ENCODE measurements at places on chromosomes 6 and 20.

GRCh38 chr6:136333824-136334464 lies 44.3 kb upstream of the BCLAF1 start:
- H3K4me1 ChIP-seq, result no peaks in the 10 kb centered on the region
- DNase-seq, result no peak
- no peaks in the 10 kb centered on the region for H3K36me3 ChIP-seq
- H3K27ac ChIP-seq, result no peak overlapping the region

GRCh38 chr6:76451926-76452709 lies 379.7 kb upstream of the IMPG1 start:
- no peak overlapping the region for H3K27ac ChIP-seq
- H3K27me3 ChIP-seq, result no peaks in the 10 kb centered on the region
- no peaks in the 10 kb centered on the region for H3K4me1 ChIP-seq
- no peaks in the 10 kb centered on the region for H3K36me3 ChIP-seq
- no peak overlapping the region for H3K4me3 ChIP-seq

DNA sequence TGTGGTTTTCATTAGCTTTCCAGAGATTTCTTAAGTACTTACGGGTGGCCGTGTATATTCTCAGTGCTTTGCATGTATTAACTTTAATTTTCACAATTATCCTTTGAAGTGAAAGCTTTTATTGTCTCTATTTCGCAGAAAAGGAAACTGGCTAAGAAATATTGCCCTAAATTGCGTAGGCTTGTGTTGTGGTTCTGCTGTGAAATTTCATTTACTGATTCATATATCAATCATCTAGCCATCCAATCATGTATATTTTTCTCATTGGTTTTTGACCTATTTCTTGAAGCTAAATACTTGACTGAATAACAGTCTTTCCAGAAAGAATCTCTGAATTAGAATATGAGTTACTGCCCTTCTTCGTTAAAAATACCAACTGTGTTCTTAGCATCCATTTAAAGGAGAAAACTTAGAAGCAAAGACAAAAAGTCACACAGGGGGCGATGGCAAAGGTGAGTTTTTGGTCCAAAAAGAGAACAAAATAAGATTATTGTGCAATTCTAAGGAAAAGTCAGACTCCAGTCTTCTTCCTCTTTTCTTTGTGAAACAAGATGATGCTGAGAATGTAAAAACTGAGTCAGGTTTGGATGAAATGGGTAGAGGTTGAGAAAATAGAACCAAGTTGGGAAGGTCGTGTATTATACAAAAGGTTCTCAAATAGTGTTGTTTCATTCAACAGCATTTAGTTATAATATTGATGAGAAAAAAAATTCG lies 1.4 kb downstream of the CYB5R4 start:
- H3K36me3 ChIP-seq, result peaks cover 12% of the 10 kb centered on the region
- H3K27me3 ChIP-seq, result no peaks in the 10 kb centered on the region
- H3K4me3 ChIP-seq, result peak overlapping the region; percentile 83
- peaks cover 18% of the 10 kb centered on the region for H3K4me1 ChIP-seq
- no peak overlapping the region for H3K27ac ChIP-seq

GRCh38 chr20:25574411-25574810 lies 10.9 kb downstream of the NINL start:
- H3K27me3 ChIP-seq, result no peaks in the 10 kb centered on the region
- no peak overlapping the region for H3K4me3 ChIP-seq
- DNase-seq, result no peak

- no peak overlapping the region for H3K27ac ChIP-seq
- H3K4me1 ChIP-seq, result peaks cover 36% of the 10 kb centered on the region
- DNase-seq, result no peak
- peaks cover 59% of the 10 kb centered on the region for H3K27me3 ChIP-seq
- no peaks in the 10 kb centered on the region for H3K36me3 ChIP-seq
- H3K4me3 ChIP-seq, result no peak overlapping the region
These were observed 35.2 kb downstream of the NCR2 start for GRCh38 chr6:41370488-41371111.

DNA sequence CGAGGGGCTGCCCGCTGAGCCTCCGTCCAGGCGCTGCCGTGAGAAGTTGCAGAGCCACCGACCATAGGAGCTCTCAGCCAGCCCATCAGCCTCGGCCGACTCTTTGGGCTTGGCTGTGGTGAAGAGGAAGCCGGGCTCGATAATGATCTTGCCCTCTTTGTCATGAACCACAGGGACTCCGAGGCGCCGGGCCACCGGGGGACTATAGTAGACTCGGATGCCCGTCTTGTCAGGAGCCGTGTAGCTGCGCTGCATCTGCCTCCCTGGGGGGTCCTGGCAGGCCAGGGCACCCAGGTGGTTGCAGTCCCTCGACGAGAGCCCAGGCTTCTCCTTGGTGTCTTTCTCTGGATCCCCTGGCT lies 20.5 kb upstream of the DSN1 start:
- no peak overlapping the region for H3K4me3 ChIP-seq
- no peaks in the 10 kb centered on the region for H3K36me3 ChIP-seq
- no peak for DNase-seq
- H3K4me1 ChIP-seq, result no peaks in the 10 kb centered on the region
- no peaks in the 10 kb centered on the region for H3K27me3 ChIP-seq

- H3K27ac ChIP-seq, result no peak overlapping the region
- H3K4me1 ChIP-seq, result no peaks in the 10 kb centered on the region
- H3K27me3 ChIP-seq, result peaks cover 9% of the 10 kb centered on the region
- no peaks in the 10 kb centered on the region for H3K36me3 ChIP-seq
These were observed 906 bp upstream of the PDE10A start for GRCh38 chr6:165663736-165664558.

DNA sequence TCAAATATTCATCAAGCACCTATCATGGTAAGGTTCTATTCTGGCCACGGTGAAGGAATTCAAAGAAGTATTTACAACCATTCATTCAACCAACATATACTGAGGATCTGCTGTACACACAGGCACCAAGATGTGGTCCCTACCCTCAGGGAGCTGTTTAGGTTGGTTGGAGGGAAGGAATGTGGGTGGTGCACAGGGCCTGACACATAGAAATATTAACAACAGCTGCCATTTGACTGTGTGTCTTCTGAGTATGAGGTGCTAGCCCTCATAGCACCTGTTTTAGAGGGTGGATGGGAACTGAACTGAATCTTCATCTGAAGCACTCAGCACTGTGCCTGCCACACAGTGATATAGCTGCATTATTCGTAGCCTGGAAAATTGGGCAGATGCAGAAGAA lies 7.3 kb downstream of the SNPH start:
- H3K27me3 ChIP-seq, result no peaks in the 10 kb centered on the region
- H3K4me3 ChIP-seq, result no peak overlapping the region
- peaks cover 4% of the 10 kb centered on the region for H3K36me3 ChIP-seq
- no peaks in the 10 kb centered on the region for H3K4me1 ChIP-seq
- no peak overlapping the region for H3K27ac ChIP-seq
- DNase-seq, result no peak

DNA sequence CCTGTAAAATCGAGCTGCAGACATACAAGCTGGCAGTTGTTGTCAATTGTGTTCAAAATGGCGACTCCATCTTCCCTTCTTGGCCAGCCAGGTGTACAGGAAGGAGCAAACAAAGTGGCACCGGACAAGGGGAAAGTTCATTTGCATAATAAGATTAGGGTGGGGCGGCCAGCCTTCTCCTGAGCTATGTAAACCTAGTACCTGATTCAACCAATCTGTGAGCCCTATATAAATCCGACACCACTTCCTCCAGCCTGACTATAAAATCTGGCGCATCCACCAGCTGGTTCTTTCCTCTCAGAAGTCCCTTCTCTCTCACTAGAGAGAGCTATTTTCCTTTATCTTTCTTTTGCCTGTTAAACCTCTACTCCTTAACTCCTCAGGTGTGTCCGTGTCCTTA lies 8.1 kb upstream of the HBS1L start:
- no peak overlapping the region for H3K4me3 ChIP-seq
- no peak overlapping the region for H3K27ac ChIP-seq
- no peaks in the 10 kb centered on the region for H3K4me1 ChIP-seq
- no peaks in the 10 kb centered on the region for H3K36me3 ChIP-seq
- no peaks in the 10 kb centered on the region for H3K27me3 ChIP-seq
- DNase-seq, result no peak

- H3K27ac ChIP-seq, result peak overlapping the region; percentile 80
- H3K4me3 ChIP-seq, result peak overlapping the region; percentile 69
- no peak for DNase-seq
These were observed 7.6 kb downstream of the RIPOR2 start for GRCh38 chr6:24927985-24928745.

DNA sequence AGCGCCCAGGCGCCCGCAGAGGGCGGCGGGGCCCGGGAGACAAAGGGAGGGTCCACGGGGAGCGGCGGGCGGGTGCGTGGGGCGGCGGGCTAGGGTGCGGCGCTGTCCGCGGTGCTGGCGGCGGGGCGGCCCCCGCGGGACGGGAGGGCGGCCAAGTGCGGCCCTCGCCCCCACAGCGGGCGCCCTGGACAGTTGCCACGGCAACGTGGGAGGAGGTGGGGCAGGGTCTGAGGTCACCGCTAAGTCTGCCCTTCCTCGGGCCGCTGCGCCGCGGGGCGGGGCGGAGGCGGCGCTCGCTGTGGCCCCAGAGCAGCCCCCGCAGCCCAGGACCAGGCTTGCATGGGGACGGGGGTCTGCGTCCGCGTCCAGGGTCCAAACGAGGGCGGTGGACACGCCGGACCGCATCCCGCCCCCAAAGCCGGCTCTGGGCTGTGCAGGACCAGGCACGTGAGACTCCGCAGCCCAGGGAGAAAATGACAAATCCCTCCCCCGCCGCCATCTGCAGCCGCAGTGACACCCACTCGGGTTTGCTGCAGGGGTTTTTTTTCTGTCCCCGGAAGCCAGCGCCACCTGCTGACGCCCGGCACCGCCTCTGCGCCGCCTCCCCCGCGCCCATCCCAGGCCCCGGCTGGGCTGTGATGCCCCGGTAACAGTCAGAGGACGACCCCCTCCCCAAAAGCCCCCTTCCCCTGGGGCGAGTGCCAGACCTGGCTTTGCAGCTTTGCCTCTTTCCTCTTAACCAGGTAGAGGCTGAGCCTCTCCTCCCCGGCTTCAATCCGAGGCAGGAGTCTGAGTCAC lies 36.8 kb downstream of the YTHDF1 start:
- H3K36me3 ChIP-seq, result no peaks in the 10 kb centered on the region
- peaks cover 28% of the 10 kb centered on the region for H3K4me1 ChIP-seq
- no peak overlapping the region for H3K27ac ChIP-seq
- peak; percentile 45 for DNase-seq

- no peaks in the 10 kb centered on the region for H3K27me3 ChIP-seq
- no peak for DNase-seq
- no peak overlapping the region for H3K4me3 ChIP-seq
- no peak overlapping the region for H3K27ac ChIP-seq
These were observed 69.8 kb upstream of the LYRM2 start for GRCh38 chr6:89708316-89708715.

GRCh38 chr6:47407300-47408281 lies 70.0 kb upstream of the CD2AP start:
- no peaks in the 10 kb centered on the region for H3K36me3 ChIP-seq
- no peak overlapping the region for H3K4me3 ChIP-seq
- no peak overlapping the region for H3K27ac ChIP-seq
- no peak for DNase-seq
- no peaks in the 10 kb centered on the region for H3K27me3 ChIP-seq

GRCh38 chr20:53834749-53835148 lies 235.6 kb downstream of the BCAS1 start:
- no peaks in the 10 kb centered on the region for H3K27me3 ChIP-seq
- H3K4me1 ChIP-seq, result peaks cover 17% of the 10 kb centered on the region
- H3K27ac ChIP-seq, result no peak overlapping the region
- no peak for DNase-seq

- H3K4me3 ChIP-seq, result no peak overlapping the region
- no peak for DNase-seq
- no peaks in the 10 kb centered on the region for H3K36me3 ChIP-seq
- no peaks in the 10 kb centered on the region for H3K4me1 ChIP-seq
- no peaks in the 10 kb centered on the region for H3K27me3 ChIP-seq
- no peak overlapping the region for H3K27ac ChIP-seq
These were observed 195.7 kb upstream of the CITED2 start for GRCh38 chr6:139570166-139570565.

DNA sequence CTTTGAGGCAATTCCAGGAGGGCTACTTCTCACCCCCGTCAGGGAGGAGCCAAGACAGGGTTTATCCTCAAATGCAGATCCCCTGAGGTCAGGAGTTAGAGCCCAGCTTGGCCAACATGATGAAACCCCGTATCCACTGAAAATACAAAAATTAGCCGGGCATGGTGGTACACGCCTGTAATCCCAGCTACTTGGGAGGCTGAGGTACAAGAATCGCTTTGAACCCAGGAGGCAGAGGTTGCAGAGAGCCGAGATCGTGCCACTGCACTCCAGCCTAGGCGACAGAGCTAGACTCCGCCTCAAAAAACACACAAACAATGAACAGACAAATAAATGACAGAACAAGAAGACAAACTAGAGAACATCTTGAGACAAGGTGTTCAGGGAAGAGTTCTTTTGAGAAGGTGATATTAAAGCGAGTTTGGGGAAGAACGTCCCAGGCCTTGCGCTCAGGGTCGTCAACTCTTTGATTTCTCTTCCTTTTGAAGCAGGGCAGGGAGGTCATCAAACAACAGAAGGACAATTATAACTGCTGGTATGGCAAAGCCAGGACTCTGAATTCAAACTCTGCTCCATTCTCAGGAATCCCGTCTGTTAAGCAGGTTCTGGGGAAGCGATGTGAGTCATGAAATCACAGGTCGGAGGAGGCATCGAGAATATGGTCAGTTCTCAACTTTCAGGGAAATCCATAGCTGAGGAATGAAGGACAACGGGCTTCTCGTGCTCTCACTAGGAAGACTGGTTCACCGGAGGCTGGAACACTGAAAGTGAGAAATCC lies 1.4 kb upstream of the RALY start:
- H3K27ac ChIP-seq, result peak overlapping the region; percentile 92
- no peaks in the 10 kb centered on the region for H3K27me3 ChIP-seq
- no peaks in the 10 kb centered on the region for H3K36me3 ChIP-seq
- DNase-seq, result no peak
- H3K4me3 ChIP-seq, result peak overlapping the region; percentile 95

- no peaks in the 10 kb centered on the region for H3K4me1 ChIP-seq
- no peak for DNase-seq
- no peak overlapping the region for H3K27ac ChIP-seq
- H3K4me3 ChIP-seq, result no peak overlapping the region
These were observed 50.5 kb upstream of the CSE1L start for GRCh38 chr20:48995589-48995988.

- no peak for DNase-seq
- no peak overlapping the region for H3K27ac ChIP-seq
- no peaks in the 10 kb centered on the region for H3K27me3 ChIP-seq
- H3K4me1 ChIP-seq, result no peaks in the 10 kb centered on the region
These were observed 112.8 kb upstream of the ARMC2 start for GRCh38 chr6:108735310-108736001.

DNA sequence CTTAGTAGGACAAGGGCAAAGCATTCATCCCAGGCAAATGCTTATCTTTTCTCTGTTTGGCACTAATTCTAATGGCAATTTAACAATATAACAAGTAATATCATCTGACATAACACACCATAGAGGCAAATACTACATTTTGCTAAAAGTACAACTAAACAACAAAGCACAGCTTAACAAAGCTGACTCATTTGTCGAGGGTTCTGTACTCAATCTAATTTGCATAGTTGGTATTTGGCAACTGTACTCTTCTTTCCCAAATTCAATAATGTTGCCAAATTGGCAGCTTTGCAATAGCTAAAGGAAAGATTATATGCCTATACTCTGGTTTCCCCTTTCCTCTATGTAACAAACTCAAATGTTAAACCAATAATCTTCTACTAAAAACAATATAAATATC lies 461.0 kb downstream of the PKHD1 start:
- no peak overlapping the region for H3K4me3 ChIP-seq
- no peaks in the 10 kb centered on the region for H3K27me3 ChIP-seq
- H3K4me1 ChIP-seq, result no peaks in the 10 kb centered on the region
- no peak overlapping the region for H3K27ac ChIP-seq
- no peaks in the 10 kb centered on the region for H3K36me3 ChIP-seq

- no peak overlapping the region for H3K27ac ChIP-seq
- H3K4me3 ChIP-seq, result no peak overlapping the region
- H3K36me3 ChIP-seq, result no peaks in the 10 kb centered on the region
These were observed 64.9 kb upstream of the PAX1 start for GRCh38 chr20:21640556-21640955.
